ENCODE measurements at places on chromosomes 3 and 15.

- DNase-seq = no peak
Measured at GRCh38 chr15:77907824-77908751, 169.4 kb downstream of the TBC1D2B start.

DNA sequence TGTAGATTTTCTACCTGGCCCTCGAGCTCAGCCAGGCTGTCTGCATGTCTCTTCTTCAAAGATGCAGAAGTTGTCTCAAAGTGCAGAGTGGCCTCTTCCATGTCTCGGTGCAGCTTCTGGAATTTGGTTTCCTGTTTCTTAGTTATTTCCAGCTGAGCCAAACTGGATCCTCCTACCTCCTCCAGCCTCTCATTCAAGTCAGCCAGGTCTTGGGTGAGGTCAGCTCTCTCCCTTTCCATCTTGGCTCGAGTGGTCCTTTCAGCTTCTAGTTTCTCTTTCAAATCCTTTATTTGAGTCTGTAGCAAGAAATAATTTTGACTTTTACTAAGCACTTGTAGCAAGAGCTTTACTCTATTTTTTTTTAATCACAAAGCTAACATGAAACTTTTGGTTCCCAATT is 81.8 kb downstream of the MYH15 start:
- DNase-seq = no peak

DNA sequence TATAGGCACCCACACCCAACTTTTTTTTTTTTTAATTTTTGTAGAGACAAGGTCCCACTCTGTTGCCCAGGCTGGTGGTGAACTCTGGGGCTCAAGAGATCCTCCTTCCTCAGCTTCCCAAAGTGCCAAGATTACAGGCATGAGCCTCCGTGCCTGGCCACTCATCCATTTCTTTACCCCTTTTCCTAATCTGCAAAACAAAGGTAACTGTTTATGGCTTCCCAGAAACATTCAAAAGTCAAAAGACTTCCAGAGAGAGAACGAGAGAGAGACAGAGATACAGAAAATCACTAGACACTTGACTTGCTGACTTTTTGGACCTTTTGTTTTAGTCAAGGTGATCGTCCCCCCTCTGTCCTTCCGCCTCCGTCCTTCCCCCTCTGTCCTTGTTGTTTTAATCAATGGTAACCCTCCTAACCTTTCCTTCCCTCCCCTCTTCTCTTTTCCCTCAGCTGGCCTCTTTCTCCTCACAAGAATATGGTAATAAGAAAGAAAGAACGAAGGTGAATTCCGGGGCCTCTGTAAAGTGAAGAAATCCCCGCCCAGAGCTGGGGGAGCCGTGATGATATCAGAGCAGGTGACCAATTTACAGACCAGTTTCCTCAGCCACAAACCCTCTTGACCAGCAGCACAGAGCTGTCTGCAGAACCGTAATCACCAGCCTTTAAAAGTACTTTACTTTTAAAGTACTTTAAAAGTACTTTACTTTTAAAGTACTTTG is 21.9 kb downstream of the KLHL6 start:
- no peak for DNase-seq

DNA sequence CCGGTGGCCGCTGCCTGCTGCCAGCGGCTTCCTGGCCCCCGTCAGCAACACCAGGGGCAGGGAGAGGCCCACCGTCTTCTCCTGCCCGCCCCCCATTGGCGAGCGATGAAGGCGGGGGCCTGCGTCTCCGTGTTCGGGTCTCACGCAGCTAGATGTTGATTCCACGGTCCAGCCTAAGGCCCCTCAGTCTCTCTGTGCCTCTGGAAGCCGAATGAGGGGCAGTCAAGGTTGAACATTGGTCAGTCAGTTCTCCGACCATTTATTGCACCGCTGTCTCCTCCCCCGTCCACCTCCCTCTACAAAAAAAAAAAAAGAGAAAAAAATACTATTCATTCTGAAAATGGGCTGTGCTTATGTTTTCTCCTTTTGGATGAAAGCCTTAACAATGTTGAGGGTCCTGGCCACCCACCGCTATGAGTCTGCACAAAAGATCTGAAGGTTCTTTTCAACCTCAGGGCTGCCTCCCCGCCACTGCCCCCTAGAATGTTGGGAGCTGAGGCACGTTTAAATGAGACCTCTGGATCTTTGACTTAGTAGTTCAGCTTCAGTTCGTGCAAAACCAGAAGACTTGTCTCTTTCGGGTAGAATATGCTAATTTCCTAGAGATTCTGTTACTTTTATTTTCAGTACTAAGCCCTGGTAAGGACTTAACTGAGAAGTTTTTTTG is 736 bp downstream of the IREB2 start:
- DNase-seq = peak; percentile 18

DNA sequence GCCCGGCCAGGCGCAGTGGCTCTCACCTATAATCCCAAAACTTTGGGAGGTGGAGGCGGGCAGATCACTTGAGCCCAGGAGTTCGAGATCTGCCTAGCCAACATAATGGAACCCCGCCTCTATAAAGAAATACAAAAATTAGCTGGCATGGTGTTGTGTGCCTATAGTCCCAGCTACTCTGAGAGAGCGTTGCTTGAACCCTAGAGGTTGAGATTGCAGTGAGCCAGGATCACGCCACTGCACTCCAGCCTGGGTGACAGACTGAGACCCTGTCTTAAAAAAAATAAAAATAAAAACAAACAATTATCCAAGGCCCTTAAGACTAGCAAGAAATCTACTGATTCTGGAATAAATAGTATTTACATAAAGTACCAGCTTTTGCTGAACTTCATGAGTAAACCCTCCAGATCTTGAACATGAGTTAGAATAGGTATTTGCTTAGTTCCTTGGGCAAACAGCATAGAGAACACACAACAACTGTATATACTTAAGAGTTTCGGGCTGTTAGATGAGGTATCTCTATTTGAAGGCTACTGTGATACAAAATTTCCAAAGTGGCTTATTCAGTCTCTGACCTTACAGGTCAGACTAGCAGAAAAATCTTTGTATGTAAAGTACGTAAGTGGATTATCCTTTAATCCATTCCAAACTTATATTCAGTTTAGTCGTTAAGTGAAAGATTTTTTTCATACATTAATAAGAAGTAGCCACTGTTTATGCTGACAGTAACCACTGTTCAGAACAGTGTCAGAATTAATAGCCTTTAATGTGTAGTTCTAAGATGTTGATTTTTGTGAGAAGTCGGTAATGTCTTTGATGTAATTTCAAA is 171.1 kb upstream of the CGNL1 start:
- DNase-seq = no peak

DNA sequence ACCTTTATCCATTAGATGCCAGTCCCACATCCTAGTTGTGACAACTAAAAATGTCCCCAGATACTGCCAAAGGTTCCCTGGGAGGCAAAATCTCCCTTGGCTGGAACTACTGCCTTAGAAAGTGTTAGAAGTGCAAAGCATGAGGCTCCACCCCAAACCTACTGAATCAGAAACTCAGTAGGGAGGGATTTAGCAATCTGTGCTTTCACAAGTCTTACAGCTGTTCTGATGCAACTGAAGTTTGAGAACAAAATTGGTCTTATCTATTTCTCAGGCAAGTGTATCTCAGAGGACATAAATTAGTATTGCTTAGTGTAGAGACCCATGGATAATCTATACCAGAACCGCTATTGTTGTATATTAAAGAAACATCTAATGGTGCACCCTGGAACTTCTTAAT is 70.2 kb downstream of the CLDN1 start:
- no peak for DNase-seq

- no peak for DNase-seq
Measured at GRCh38 chr15:73727330-73727976, 25.7 kb downstream of the INSYN1 start.

- DNase-seq = no peak
Measured at GRCh38 chr15:89002830-89003229, 85.4 kb upstream of the ABHD2 start.

- no peak for DNase-seq
Measured at GRCh38 chr3:197901626-197902025, 48.4 kb upstream of the RPL35A start.

- no peak for DNase-seq
Measured at GRCh38 chr15:38335116-38335515, 82.5 kb downstream of the SPRED1 start.

DNA sequence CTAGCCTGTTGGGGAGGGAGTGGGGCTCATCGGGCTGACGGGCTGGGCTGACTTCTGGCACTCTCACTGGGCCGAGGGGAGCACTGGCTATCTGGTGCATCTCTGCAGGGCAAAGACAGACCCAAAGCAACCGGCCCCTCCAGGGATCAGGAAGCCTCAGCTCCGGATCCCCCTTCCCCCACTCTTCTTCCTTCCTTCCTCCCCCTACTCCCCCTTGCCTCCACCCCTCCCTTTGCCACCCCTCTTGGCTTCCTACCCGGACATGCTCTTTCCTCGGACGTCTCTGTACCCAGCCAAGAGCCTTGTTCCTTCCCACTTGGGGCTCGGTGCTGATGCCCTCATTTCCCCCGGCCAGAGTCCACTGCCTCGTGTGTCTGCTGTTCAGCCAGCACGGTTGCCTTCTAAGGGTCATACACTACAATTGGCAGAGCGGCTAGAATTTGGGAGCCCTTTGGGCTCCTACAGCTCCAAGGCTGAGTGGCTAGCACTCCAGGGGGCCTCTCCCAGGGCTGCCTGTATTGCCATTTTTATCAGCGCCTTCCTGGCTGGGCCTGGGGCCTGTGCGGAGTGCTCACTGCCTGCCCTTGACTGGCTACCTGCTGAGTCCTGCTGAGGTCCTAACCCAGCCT is 10.9 kb downstream of the SEMA3F start:
- no peak for DNase-seq

GRCh38 chr3:195043607-195044339 is 227.2 kb downstream of the XXYLT1 start:
- no peak for DNase-seq

- no peak for DNase-seq
Measured at GRCh38 chr15:68707386-68707785, 113.3 kb downstream of the ANP32A start.

GRCh38 chr15:48324949-48325348 is 6.3 kb upstream of the DUT start:
- DNase-seq = no peak

DNA sequence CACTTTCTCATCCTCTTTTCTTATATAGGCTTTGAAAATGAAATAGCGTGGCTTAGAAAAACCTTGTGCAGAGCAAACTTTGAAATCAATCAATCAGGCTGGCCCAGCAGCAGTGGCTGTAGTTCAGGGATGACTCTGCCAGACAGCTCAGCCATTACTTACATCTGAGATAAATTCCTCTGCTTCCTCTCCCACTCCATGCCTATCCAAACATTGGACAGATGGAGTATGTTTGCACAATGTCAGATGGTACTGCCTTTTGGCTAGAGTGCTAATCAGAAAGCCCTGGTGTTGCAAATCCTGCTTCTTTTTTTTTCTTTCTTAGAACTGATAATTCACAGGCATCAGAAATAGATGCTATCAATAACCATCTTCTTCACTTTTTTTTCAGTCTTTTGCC is 1065.1 kb downstream of the AGBL1 start:
- no peak for DNase-seq

- DNase-seq = no peak
Measured at GRCh38 chr3:1037631-1038030, 55.2 kb upstream of the CNTN6 start.

DNA sequence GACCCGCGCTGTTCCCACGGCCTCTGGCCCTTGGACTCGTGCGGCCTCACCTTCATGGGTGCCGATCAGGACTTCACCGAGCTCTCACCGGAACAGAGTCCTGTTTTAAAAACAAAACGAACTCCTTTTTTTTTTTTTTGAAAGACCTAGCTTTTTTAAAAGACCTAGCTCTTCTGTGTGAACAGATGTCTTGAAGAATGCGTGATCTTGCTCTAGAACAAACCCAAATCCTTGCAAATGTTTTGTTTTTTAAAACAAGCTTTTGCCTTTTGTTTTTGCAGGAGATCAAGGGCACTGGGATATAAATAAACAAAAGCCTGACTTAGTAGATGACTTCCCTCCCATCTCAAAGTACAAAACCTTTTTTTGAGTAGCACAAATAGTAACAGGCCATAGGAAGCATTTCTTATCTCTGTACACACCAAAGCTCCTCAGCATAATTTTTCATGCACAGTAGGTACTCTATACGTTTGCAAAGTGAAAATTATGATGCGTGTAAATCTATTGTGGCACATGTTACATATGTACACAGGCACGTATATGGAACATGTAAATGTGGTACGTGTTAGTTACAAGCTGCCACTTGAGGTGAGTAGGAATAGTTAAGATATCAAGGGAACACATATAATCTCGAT is 1.1 kb upstream of the MSL2 start:
- no peak for DNase-seq

DNA sequence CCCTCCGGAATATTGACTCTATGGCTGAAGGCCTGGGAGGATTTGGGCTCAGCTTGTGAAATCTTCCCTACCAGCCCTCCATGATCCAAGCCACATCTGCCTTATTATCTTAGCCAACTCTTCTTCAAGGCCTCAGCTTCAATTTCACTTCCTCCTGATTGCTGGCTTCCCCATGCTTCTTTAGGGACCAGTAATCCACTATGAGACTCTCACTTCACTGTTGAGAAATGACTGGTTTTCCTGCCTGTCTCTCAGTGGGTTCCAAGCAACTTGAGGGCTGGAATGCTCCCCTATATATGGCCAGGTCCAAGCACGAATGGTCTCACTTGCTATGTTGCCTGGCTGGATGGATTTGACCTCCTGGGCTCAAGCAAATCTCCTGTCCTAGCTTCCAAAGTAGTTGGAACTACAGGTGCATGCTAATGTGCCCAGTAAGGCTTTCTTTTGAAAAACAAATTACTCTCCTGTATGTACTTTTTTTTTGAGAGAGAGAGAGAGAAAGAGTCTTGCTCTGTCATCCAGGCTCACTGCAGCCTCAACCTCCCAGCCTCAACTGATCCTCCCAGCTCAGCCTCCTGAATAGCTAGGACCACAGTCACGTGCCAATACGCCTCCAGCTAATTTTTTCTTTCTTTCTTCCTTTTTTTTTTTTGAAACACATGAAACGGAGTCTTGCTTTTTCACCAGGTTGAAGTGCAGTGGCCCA is 7.9 kb upstream of the PIK3CB start:
- no peak for DNase-seq

DNA sequence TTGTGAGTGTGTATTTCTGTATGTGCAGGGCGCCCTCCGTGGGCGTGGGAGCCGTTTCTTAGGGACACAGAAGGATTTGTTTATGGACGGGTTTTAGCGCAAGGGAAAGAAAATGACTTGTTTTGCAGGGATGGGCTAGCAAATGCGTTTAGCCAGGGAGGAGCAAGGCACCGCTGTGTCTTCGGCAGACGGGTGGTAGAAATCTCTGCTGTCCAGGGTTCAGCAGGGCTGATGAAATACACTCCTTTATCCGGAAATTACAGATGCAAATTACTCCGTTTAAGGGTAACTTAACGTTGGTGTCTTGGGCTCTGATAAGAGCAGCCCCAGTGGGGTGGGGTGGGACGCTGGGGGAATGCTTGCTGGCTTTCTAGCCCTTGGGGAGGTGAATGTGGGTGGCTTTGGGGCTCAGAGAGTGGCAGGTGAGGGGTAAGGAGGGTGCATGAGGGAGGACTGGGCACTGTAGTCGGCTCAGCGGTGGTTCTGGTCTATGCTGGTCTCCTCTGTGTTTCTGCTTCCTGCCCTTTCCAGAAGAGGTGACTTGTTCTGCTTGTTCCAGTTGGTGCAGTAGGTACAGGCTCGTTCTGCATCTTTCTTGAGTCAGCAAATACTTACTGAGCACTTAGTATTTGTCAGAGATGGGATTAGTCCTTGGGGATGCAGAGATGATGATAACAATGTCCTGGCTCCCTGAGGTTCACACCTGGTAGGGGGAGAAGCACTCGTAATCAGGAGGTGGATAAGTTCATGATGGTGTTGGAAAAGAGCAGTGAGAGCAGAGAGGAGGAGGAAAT is 954 bp downstream of the SV2B start:
- no peak for DNase-seq
